HS-5 (cell line): ENCODE measurements at places on chromosomes 2 and 18.

- DNase-seq = peak; percentile 54
Measured at GRCh38 chr2:199404841-199405240, 52.9 kb downstream of the SATB2 start.

GRCh38 chr2:17757321-17757720 lies 3.4 kb downstream of the GEN1 start:
- DNase-seq = no peak

DNA sequence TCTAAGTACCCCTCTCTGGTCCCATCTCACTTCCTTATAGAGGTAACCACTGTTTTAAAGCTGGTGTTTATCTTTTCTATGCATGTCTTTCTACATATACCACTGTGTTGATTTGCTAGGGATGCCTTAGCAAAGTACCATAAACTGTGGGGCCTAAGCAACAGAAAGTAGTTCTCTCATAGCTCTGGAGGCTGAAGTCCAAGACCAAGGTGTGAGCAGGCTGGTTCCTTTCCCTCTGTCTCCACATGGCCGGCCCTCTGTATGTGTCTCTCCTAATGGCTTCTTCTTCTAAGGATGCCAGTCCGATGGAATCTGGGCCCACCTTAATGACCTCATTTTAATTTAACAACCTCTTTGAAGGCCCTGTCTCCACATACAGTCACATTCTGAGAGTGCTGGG lies 40.8 kb upstream of the ROCK2 start:
- no peak for DNase-seq

- no peak for DNase-seq
Measured at GRCh38 chr18:6659963-6660725, 69.4 kb upstream of the ARHGAP28 start.

- no peak for DNase-seq
Measured at GRCh38 chr2:3264010-3264744, 113.4 kb downstream of the EIPR1 start.

DNA sequence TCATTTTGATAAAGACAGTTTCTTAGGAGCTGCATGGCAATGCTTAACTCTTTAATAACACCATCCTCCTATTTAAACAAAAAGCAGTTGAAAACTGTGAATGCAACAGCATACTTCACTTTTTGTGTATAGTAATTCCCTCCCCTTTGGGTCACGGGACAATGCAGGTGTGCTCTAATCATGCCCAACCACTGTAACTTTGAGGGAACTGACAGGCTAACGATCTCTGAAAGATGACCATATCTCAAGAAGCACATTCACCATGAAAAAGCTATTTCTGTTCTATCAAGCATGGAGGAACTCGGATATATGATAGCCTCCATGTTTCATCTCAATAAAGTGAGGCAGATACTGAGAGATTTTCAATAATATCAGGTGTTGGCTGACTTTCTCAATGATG lies 81.1 kb upstream of the CD226 start:
- no peak for DNase-seq

DNA sequence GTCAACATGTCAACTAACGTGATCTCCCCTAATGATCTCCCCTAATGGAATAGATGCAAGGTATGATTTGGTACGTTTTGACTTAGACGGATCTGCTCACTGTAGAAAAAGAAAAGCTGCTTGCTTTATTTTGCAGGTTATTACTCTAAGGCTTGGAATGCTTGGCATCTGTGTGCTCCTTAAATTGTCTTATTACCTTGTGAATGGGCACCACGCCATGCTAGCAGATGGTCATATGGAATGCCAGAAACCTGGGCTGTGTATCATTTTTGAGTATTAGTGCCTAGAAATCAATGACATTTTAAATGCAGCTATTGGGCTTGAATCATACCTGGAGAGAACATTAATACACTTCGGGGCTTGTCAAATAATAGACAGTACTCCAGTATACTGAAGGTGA lies 16.5 kb upstream of the FIGN start:
- no peak for DNase-seq

- no peak for DNase-seq
Measured at GRCh38 chr2:169739351-169739750, 5.7 kb downstream of the KLHL23 start.

DNA sequence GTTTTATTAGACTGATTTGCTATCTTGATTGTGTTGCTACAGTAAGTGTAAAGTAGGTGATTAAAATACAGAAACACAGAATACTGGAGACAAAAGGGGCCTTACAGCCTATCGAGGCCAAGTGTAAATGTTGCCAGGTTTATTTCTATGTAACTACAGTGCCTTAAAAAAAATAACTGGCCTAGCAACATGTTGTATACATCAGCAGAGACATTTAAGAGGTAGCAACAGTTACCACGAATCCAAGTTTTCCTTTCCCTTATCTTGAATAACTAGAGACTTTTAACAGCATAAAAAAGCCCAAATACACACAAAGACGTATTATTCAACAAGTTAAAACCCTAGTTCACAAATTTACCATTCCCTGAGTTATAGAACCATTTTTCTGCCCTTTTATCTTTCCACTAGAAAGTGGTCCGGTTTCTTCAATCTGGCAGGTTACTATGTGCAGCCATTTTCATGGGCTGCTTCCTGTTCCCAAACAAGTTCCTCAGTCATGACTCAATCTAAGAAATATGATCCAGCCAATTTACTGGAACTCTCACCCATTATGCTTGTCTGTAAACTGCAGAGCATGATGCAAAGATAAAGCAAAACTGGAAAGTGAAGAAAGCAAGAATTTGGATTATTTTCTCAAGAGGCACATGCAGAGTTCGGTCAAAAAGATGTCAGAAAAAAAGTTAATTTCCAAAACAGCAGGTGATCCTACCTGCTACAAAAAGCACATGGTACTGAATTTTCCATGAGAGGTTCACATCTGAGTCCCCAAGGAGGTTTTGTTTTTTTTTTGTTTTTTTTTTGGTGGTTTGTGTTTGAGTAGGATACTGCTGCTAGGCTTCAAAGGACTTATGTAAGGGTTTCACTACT lies 22.2 kb downstream of the NFE2L2 start:
- DNase-seq = peak; percentile 95

GRCh38 chr2:200159829-200160781 lies 146.4 kb upstream of the SPATS2L start:
- no peak for DNase-seq

- no peak for DNase-seq
Measured at GRCh38 chr2:164934401-164935117, 20.8 kb downstream of the SLC38A11 start.

GRCh38 chr18:41524674-41525470 lies 430.2 kb upstream of the PIK3C3 start:
- no peak for DNase-seq

DNA sequence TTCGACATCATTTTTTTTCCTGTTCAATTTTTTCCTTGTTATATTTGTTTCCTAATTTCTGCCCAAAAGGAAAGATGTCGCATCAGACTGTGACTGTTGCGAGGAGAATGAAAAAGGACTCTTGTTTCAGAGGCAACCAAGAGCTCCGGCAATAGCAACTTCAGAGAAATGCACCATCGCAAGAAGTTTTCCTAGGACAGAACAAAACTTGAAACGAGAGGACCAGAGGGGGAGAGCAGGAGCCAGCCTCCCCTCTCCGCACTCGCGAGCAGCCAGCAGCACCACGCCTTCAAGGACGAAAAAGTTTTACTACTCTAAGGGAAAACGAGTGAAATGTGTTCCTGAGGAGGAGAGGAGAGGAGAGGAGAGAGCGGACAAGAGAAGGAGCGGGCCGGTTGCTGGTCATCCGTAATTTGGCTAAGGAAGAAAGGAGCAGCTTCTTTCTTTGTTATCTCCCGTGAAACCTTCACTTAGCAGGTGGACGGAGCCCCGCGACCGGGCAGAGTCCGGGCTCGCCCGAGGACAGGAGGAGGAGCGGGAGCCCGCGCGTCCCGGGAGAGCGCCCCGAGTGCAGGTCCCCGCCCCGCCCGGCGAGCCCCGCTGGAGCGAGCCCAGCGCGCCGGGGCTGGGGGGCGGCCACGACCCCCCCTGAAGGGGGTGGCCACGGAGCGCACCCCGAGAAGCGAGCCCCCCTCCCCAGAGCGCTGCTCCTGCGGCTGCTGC lies 744 bp downstream of the POU3F3 start:
- no peak for DNase-seq

DNA sequence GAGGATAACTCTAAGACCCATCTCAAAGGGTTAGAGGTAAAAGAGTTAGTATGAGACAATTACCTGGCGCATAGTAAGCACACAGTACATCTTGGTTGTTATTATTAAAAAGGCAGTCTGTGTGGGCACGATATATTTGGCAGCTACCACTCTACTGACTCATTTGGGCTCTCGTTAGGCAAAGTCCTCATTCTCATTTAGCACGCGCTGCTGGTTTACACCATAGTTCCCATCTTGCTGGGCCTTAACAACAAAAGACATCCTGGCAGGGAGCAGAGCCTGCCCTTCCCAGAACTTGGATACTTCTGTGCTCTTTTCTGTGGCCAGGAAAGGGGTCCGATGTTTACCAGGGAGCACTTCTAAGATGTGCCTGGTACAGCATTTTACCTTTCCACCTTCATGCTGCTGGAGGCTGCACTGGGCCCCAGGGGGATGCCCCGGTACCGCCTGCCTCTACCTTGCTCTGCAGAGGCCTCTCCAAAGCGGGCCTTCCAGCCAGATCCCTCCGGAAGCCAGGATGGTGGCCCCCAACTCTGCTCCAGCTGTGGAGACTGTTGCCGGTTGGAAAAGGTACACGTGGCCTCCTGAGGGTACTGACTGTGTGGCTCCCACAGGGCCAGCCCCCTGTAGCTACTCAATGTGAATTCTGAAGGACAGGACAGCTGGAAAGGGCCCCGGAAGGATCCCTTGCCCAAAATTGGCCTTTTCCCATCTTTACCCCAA lies 15.0 kb downstream of the GLI2 start:
- no peak for DNase-seq

DNA sequence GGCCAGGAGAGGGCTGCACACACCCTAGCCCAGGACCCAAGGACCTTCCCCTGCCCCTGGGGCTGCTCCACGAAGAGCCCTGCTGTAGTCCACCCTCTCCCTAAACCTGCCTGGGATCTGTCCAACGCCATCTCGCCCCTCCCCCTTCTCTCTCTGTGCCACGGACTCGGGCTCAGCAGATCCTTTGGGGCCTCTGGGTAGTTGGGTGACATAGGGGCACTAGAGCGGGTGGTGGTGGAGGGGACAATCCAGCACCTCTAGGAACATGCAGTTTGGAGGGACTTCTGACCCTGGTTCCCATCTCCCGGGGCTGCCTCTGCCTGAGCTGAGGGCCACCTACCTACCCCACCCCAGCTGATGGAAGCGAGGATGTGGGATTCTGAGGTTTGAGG lies 7.3 kb upstream of the CRYBA2 start:
- DNase-seq = no peak

DNA sequence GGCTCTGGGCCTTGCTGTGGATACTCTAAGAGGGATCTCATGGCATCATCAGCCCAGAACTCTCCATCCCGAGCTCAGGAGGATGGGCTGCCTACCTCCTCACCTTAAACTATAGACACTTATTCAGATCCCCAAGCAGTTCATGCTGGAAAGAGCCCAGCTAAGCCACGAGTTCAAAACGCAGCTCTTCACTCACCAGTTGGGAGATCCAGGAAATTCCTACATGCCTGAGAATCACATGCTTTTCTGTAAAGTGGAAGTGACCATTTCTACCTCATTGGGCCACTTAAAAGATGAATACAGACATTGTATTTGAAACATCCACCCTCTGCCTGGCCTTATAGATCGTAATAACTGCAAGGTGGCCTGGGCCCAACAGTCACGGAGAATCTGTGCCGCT lies 6.6 kb downstream of the ATOH8 start:
- DNase-seq = no peak

- no peak for DNase-seq
Measured at GRCh38 chr2:203756161-203756560, 49.7 kb downstream of the CD28 start.

DNA sequence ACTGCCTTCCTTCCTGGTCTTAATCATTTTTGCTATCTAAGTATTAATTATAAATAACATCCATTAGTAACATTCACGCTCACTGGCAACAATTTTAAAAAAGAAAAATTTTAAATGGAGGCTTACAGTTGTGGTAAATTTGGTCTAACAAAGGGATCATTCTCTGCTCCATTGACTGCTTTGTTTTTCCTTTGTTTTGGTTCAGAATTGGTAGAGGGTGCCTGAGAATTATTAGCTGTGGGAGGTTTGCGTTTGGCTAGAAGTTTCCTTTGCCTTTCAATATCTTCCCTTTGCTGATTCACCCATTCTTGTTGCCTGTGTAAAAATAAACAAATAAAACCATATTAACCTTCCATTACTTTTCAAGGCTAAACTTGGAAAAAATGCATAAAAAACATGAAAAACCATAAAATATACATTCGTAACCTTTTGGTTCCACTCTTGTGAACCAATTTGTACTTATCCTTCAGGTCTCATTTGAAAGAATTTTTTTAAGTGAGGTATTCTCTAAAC lies 114.6 kb downstream of the TLK1 start:
- DNase-seq = no peak

- DNase-seq = no peak
Measured at GRCh38 chr2:36408198-36408703, 52.7 kb downstream of the CRIM1 start.

DNA sequence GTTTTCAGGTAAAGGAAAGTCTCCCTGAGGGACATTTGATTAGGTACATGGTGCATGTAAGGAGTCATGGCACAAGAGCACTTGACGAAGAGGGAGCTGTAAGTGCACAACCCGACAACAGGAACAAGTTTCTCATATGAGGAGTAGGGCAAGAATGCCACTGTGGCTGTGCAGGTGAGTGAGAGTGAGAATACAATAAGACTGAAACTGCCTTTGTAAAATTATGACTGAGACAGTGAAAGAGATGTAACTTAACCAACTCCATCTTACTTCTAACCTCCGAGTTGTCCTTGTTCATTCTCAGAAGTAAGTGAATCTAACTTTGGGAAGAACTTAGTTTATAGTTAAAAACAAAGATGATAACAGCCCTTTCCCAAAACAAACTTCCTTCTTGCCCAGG lies 1025.8 kb upstream of the CNTNAP5 start:
- DNase-seq = no peak

DNA sequence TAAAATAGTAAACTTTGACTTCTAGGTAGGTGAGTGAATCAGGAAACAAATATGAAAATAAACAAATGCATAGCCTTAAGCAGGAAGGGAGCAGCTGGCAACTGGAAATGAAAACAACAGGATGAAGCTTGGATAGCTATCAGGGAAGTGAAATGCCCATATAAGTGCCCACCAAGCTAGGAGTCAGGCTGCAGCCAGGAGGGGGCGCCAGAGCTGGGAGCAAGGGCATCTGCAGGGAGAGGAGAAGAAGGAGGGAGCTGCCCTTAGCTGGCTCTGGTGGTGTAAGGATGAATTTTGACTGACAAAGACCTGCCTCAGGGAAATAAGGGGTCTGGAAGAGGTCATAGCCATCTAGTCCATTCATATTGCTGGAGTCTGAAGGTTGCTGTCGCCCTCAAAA lies 298.3 kb downstream of the TDRD15 start:
- DNase-seq = no peak

GRCh38 chr2:128374711-128375413 lies 56.2 kb upstream of the HS6ST1 start:
- no peak for DNase-seq

DNA sequence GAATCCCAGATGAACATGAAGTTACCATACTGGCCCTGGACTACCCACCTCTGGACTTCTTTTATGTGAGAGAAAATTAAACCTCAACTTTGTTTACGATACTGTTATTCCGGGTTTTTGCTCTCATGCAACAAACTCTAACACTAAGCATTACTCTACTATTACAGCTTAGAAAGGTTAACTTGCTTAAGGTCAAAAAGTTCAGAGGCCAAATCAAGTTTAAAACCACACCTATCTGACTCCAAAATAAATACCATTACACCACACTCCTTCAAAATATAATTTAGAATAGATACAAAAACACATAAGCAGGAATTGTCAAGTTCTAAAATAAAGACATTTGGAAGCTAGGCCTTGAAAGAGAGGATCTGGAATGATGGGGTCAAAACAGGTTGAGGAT lies 75.0 kb downstream of the DTNB start:
- DNase-seq = no peak

- no peak for DNase-seq
Measured at GRCh38 chr2:133146893-133147292, 421.4 kb downstream of the NCKAP5 start.
